GM04503 (cell line): ENCODE measurements at places on chromosomes 4 and X.
A peak's percentile ranks its signal among the peaks of the same experiment; 100 is the strongest.

- no peak for DNase-seq
These were observed 652 bp downstream of the SRPX start for GRCh38 chrX:38220024-38220414.

DNA sequence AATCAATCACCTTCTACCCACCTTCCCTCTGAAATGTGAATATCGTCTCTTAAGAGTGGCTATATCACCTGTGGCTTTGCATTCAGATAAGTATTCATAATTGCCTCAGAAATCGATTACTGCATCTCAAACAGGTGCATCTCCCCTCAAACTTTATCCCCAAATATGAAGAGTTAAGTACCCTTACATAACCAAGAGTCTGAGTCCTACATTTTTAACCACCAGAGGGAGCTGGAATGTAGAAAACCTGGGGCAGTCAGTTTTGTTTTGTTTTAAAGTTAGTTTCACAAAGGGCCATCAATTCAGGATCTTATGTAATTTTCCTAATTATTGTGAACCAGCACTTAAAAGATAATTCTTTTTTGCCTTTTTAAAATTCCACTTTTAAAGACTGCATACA is 5.7 kb downstream of the TCEANC start:
- no peak for DNase-seq

GRCh38 chr4:175106301-175106700 is 188.1 kb downstream of the ADAM29 start:
- DNase-seq, result no peak

DNA sequence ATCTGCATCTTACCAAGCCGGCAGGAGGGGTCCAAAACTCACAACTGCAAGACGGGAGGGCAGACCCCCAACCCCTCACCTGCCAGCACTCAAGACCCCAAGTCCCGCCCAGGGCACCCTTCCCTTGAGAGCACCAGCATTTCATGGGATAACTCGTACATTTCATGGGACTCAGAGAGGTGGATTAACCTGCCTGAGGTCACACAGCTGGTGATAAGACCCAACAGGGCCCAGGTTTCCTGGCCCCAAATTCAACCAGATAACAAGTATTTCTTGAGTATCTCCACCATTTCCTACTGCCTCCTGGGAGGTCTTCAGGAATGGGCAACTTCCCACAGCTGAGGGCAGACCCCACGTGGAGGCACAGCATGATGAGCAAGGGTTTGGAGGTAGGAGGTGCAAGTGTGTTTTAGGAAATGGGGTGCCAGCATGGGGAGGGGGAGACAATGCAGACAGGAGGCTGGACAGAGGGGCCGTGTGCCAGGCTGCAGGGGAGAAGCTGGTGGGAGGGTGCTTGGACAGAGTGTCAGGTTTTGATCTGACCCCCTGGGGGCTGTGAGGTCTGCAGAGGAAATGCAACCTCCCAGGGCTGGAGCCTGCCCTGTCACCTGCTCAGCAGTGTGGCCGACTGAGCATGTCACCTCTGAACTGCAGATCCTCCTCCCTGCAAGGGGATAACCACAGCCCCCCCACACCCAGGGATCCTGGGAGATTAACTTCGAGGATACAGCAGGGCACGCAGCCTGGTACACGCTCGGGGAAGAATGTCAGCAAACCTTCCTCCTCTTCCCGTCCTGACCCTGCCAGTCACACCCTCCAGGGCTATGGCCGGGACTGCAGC is 4.4 kb downstream of the ADRA2C start:
- DNase-seq, result no peak

DNA sequence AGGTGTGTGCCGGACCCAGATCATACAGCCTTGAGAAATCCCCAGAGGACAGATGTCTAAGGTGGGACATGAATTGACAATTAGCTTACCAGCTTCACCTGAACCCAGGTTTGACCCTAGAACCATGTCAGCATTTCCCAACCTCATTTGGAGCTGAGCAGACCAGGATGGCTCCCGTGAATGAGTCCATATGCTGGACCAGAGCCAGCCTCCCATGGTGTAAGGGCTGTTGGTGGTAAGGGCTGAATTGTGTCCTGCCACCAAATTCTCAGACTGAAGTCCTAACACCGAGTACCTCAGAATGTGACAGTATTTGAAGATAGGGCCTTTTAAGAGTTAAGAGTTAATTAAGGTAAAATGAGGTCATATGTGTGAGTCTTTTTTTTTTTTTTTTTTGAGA is 88.3 kb downstream of the SLC34A2 start:
- no peak for DNase-seq

DNA sequence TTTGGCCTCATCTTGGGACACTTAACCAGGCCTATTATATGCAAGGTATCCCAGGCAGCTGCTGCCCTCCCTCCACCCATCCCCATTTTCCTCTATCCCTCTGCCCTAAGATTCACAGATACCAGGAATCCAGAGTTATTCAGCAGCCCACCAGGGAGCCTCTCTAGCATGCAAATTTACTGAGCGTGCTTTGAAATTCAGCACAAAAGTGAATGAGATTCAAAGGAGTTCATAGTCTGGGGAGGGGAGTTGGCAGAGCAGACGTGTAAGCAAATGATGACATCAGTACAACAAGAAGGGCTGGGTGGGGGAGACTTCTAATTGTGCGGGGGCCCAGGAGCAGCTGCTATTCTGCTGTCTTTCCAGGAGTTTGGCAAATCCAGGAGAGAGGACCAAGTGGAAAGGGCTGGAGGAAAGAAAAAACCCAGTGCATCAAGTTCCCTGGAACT is 1.7 kb upstream of the MTM1 start:
- no peak for DNase-seq

DNA sequence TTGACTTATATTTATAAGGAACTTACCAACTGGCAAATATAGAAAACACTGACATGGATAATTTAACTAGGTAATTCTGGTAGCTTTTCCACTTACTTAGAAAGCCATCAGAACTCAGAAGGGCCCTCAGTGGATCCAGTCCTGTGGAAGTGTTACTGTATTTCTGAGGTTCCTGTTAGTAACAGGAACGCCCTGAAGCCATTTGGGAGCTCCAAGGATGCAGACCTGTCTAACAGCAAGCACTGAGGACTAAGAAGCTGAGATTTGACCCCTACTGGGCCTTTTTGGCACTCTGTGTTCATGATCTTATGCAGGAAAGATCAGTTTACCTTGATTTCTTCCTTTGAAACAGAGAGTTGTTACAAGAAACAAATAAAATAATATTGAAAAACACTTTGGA is 46.0 kb upstream of the TLL1 start:
- no peak for DNase-seq

DNA sequence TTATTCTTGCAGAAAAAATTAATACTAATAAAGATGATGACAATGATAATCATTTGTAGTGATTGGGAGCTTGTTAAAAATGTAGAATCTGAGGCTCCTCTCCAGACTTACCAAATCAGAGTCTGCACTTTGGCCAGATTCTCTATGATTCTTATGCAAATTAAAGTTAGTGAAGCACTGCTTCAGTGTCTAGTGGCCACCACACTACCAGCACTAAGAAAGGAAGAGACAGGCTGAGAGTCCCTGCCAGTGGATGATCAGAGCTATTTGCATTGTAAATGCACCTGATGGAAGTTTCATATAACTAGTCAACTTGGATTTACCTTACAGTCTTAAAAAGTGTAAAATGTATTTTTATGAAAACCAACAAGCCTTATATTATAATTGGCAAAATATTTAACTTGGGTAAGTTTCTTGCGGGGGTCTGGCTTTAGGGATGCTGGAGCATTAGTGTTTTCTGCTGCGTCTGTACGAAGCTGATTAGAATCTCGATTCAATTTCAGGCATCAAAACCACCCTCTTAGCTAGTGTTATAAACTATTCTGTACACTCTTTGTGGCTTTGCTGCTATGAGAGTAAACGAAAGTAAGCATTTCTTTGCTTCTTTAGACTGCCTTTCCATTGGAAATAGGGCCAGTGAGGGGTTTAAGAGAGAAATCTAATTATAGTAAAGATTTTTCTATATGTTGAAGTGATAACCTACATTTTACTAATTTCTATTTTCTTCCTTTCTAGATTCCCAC is 114.1 kb downstream of the TLL1 start:
- no peak for DNase-seq

GRCh38 chr4:100519205-100519604 is 1.4 kb upstream of the EMCN start:
- no peak for DNase-seq

DNA sequence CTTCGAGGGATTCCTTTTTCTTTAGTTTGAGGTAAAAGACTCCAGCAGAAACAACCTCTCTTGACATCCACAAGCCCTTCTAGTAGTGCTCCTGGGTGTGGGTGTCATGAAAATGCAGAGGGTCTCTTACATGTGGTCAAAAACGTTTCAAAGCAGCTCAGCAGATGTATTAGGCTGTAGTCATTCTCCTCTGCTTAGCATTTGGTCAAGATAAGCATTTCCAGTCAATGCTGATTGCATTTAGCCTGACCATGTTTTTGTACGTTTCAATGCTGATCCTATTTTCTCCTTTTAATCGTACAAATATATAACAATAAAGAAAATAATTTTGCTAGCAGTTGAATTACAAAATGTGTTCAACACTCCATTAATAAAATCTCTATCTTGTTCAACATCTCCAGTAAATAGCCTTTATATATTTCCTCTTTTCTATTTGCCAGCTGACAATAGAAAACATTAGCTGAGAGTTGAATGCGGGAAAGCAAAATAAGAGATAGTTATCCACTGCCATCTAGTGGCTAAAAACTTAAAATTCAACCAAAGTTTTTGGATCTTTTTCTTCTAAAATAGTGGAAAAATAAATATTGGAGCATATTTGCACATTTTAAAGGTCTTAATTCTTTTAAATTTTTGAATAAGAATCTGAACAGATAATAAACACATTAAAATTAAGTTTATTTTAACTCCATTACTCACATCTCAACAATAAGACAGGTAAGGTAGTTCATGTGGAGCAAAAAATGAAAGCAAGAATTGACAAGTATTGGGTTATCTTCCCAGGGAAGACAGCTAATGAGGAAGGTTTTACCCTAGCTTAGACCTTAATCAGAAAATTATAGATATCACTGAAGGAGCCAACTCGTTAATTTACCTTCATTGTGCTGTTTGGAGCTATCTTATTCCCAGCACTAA is 15.2 kb upstream of the PACRGL start:
- no peak for DNase-seq

DNA sequence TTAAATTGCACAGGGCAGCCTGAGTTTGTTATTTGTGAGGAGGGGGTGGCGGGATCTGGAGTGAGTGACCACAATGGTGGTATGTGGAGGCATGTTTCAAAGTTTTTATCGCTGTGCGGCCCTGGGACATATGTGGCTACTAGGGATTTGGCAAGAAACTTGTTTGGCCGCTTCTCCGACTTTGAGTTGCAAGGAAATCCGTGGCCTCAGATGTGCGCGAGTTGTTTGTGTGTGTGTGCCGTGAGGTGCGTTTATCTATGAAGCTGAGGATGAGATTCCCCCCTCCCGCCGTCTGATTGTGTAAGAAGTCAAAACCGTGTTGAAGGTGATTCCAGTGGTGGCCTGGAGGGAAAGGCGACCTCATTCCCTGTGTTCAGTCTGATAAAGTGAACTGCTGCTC is 1.4 kb downstream of the JADE3 start:
- DNase-seq, result no peak

GRCh38 chr4:57553728-57554127 is 443.5 kb upstream of the IGFBP7 start:
- no peak for DNase-seq

GRCh38 chr4:153560908-153561307 is 94.7 kb downstream of the TMEM131L start:
- no peak for DNase-seq

GRCh38 chr4:27910227-27910626 is 1049.6 kb downstream of the STIM2 start:
- no peak for DNase-seq

GRCh38 chr4:172521248-172521647 is 647.4 kb upstream of the GALNT7 start:
- no peak for DNase-seq

GRCh38 chr4:172105918-172106317 is 292.7 kb downstream of the GALNTL6 start:
- no peak for DNase-seq

DNA sequence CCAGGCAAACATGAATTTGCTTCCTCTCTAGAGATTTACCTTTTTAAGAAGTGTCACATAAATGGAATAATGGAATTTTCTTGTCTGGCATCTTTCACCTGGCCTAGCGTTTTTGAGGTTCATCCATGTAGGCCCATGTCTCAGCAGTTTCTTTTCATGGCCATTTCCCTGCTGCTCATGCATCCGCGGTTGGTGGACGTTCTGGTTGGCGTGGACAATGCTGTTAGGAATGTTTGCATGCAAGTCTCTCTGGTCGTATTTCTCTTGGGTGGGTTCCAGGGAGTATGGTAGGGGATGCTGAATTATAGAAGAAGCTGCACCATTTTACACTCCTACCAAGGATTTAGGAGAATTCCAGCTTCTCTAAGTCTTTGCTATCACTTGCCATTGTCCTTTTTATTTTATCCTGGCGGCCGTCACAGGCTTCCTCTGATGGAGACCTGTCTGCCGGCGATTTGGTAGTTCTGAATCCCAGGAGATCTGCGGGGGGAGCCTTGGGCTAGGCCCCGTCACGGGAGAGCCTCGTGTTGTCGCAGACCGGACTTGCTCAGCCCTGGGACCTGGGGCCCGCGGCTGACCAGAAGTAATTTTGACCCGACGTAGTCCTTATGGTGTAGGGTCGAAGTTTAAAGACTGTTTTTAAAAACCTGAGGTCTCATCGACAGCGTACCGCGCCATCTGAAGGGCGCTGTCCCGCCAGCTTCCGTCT is 56.9 kb upstream of the TADA2B start:
- DNase-seq, result peak; percentile 49

- no peak for DNase-seq
These were observed 770 bp upstream of the TIGD2 start for GRCh38 chr4:89110541-89110985.
